AG20443 (cell line): ENCODE measurements at places on chromosomes 4 and X.

GRCh38 chr4:158991534-158992155 lies 111.2 kb upstream of the RAPGEF2 start:
- DNase-seq, result no peak

DNA sequence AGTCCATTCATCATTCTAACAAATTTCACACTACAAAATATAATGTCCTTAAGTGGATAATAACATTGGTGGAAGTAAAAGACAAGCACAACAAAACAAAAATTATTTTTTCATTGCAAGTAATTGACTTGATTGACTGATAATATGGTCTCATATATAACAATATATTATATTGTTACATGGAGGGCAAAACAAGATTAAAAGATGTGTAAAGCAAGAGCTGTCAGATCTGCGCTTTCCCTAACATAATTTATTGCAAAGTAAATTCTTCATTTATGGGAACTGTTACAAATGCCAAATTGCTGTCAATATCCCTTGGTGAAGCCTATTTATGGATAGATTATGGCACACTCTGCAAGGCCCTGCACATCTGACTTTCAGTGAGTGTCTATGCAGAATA lies 233.6 kb downstream of the PCDH7 start:
- no peak for DNase-seq

GRCh38 chr4:25283948-25284347 lies 28.6 kb upstream of the ZCCHC4 start:
- no peak for DNase-seq

DNA sequence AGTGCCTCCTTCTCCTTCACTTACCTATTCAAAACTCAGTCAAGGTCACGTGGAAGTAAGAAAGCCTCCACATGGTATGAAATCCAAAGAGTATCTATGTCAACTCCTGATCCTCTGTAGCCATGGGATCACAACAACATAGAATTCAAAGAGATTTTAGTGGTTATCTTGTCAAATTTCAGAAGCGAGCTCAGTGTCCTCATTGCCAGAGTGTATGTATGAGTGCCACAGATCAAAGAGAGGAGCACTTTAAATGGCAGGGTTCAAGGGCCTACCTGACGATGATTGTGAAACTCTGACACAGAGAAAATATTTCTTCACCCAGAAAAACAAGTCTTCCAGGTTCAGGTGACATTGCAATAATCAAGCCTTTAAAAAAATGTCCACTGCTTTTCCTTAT lies 1.2 kb upstream of the ACE2 start:
- no peak for DNase-seq

- peak; percentile 61 for DNase-seq
Measured at GRCh38 chr4:123952530-123953274, 556.1 kb downstream of the SPRY1 start.

DNA sequence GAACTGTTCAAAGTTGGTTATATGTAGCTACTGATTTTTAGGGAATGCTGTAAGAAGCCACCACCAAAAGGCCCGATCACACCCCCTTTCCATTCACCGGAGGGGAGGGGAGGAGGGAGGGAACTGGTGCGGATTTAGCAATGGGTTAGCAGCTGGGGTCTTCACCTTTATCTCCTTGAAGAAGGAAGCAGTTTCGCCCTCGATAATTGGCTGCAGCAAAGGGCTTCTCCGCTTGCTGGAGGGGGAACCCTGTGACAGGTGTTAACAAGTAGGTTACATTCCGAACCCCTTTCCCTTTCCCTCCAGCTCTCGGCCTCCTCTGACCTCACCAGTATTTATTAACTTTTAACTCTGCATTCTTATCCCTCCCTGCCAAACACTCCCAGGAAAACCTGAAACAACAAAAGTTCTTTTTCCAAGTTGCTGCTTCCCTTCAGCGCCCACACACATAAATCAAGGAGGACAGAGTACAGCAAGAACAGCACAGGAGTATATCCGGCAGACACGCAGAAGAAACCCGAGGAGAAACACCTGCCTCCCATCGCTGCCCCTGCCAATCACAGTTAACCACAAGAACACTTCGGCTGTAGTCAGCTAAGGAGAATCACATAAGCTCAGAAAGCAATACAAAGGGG lies 39.8 kb upstream of the NAP1L5 start:
- DNase-seq, result no peak

- DNase-seq, result peak; percentile 9
Measured at GRCh38 chr4:89837993-89838390, 1.0 kb upstream of the SNCA start.

DNA sequence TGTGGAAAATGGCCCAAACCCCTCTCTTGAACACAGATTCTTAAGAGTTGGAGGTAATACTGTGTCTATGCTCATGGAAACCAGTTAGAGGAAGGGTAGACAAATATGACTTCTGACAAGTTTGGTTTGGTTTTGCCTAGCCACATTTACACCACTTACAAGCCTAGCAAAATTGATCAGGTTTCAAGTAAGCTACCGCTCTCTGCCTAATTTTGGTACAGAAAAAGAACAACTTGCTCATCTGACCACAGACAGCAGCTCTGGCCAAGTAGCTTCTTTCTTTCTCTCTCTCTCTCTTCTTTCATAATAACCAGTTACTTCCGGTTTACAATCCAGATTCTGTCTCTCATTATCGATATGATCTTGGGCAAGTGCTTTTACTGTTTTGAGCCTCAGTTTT lies 260.0 kb downstream of the GLUD2 start:
- peak; percentile 6 for DNase-seq

DNA sequence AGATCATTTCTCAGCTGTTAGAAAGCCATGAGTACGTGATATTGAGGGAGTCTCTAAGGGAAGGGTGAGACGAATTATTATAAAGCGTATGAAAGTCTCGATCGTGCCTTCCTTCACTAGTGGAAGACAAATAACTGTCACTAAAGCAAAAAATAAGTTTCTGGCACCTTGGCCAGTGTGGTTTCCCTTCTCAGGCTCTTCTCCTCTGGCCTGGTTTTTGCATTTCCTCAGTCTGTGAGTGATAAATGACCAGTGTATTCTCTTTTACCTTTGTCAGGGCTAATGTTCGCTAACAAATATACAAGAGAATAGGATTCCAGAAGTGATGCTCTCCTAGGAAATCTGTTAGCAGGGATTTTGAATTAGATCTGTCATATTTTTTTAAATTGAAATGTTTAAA lies 19.6 kb downstream of the TXK start:
- no peak for DNase-seq

- DNase-seq, result no peak
Measured at GRCh38 chrX:72089254-72089653, 42.5 kb downstream of the RTL5 start.

DNA sequence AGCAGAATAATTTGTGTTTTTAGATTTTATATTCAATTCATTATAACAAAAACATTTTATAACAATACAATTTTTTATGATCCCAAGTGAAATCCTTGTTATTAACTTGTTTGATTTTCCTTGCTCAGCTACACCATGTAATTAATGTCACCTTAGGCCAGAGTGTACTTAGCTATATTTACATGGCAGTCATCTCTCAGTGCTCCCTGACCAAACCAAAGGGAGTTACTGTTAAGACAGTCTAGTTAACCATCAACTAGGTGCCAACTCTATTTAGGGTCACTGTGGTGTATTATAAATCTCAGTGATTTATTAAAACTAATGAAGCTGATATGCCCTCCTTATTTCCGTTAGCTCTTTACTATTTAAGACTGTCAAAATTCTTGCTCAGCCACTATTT lies 44.4 kb downstream of the CCDC158 start:
- no peak for DNase-seq

DNA sequence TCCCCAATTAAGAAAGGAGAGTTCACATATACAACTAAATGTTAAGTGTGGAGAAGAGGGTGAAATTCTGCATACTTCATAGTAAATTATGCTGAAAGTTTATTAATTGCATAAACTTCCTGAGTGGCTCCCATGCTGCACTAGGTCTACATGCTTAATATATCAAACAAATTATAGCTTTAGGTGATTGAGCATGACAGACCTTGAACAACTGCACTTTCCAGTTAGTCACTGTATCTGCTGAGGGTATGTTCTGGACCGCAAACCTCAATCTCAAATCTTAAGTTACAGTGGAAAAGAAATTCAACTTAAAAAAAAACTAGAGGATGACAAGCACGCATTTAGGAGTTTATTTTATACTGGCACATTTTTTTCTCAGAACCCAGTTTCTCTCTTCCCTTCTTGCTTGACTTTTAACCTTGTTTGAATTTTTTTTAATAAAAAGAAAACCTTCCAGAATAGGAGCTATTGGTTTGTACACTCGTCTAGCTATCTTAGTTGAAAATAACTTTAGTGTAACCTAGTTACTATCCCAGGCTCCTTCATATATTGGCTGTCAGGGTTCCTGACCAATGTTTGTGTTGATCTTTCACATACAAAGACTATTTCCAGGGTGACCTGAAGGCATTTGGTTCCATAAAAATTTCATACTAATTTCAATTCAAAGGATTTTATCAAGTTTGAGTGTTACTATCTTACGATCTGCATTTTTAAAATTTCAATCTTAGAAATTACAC lies 10.2 kb upstream of the FAM120C start:
- no peak for DNase-seq

GRCh38 chr4:127224556-127224955 lies 408.2 kb upstream of the INTU start:
- DNase-seq, result no peak

DNA sequence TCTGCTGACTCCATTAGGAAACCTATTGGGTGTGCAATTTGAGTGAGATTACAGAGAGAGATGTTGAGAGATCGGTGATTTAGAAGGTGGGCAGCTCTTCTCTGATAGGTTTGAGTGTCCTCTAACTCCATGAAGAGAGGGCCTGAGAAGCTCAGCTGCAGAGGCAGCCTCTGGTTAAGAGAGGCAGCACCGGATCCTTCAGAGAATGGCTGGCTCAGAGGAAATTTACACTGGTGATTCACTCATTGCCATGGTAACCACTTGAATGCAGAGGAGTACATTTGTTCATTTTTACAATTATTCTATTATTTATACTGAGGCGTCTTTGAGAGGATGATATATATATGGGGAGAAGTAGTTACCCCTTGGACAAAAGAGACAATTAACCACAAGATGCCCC lies 171.7 kb downstream of the PDGFRA start:
- DNase-seq, result peak; percentile 86

- peak; percentile 44 for DNase-seq
Measured at GRCh38 chr4:89765966-89766365, 71.0 kb downstream of the SNCA start.

DNA sequence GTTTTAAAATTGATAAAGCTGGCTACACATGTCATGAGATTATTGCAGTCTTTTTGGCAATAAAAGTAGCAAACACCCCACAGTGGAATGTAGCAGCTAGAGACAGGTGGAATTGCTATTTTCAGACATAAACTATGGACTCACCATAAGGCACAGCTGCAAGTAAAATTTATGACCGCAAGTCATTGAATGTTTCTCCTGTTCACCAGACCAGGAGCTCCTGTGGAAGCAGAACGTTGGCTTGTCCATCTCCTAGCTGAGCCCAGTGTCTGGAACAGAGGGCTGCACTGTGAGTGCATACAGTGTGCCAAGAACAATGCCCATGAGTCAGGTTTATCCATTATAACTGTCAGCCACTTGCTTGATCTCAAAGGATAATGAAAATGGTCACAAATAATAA lies 538.2 kb downstream of the INPP4B start:
- no peak for DNase-seq

DNA sequence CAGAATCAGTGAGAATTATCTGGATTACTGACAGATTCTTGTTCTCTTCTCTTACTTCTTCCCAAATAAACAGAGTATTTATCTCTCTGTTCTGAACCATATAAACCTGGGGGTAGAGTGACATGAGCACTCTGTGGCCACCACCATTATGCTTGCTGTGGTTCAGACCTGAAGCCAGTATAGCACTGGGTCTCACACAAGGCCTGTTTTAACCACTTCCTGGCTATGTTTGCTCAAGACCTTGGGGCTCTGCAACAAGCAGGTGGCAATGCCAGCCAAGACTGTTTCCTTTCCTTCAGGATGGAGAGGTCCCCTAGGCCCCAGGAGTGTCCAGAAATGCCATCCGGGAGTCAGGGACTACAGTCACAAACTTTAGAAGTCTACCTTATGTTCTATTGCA lies 21.7 kb upstream of the HEPH start:
- no peak for DNase-seq

DNA sequence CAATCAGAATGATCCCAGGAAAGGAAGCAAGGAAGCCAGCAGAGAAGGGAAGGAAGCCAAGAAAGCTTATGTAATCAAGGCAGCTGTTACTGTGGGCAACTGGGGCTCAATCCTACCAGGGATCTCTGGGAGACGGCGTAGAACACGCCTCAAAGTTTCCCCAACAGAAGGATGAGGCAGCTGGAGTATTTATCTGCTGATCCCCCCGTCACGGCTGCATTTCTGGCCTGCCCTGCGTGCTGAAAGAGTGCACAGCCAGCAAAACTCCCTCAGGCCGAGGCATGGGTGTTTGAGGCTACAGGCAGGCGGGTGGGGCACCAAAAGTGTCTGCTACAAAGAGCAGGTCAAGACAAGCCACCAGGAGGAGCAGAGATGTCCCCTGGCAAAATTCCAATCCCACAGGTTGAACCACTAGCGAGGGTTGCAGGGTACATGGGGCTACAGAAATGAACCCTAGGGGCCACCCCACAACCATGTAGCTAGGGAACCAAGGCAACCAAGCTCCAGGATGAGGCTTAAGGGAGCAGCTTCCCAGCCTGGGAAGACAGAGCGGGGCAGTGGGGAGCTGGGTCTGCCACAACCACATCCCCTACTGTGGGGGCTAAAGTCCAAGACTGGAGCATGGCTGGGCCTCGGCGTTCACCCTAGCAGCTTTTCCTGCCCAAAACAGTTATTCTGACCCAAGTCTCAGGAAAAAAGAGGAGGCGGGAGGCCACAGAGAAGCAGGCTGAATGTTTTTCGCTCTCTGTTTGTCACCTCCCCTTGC lies 113.4 kb downstream of the BCOR start:
- DNase-seq, result peak; percentile 32
